Common myeloid progenitor, CD34-positive (primary cell): ENCODE measurements at places on chromosomes 13 and 19.

DNA sequence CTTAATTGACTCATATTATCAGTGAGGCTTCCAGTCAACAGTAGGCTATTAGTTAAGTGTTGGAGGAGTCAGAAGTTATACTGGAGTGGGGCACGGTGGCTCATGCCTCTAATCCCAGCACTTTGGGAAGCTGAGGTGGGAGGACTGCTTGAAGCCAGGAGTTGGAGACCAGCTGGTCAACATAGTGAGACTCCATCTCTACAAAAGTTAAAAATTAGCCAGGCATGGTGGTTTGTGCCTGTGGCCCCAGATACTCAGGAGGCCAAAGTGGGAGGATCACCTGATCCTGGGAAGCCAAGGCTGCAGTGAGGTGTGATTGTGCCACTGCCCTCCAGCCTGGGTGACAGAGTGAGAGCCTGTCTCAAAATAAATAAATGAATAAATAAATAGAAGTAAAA lies 53.2 kb downstream of the COMP start:
- DNase-seq: no peak

DNA sequence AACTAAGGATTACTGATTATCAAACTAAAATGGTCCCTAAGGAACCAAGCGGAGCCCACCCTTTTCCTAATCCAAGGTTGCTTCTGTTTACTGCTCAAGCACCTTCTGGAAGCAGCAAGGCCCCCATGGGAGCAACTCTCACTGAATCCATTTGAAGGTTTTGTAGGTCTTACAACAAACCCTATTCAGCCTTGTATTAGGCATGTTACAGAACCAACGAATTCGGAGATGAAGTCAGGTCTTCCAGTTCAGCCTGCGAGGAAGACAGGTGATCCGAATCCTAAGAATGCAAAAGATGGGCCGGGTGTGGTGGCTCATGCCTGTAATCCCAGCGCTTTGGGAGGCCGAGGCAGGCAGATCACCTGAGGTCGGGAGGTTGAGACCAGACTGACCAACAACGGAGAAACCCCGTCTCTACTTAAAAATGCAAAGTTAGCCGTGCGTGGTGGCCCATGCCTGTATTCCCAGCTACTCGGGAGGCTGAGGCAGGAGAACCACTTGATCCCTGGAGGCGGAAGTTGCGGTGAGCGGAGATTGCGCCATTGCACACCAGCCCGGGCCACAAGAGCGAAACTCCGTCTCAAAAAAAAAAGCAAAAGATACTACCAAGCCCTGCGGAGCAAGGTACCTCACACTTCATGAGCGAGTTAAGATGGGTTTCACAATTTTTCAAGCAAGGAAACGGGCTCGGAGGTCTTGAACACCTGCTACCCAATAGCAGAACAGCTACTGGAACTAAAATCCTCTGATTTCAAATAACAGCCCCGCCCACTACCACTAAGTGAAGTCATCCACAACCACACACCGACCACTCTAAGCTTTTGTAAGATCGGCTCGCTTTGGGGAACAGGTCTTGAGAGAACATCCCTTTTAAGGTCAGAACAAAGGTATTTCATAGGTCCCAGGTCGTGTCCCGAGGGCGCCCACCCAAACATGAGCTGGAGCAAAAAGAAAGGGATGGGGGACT lies 609 bp downstream of the ZAR1L start:
- peak; percentile 94 for DNase-seq

- DNase-seq: peak; percentile 67
These were observed 1.0 kb downstream of the PDX1 start for GRCh38 chr13:27920677-27921420.

DNA sequence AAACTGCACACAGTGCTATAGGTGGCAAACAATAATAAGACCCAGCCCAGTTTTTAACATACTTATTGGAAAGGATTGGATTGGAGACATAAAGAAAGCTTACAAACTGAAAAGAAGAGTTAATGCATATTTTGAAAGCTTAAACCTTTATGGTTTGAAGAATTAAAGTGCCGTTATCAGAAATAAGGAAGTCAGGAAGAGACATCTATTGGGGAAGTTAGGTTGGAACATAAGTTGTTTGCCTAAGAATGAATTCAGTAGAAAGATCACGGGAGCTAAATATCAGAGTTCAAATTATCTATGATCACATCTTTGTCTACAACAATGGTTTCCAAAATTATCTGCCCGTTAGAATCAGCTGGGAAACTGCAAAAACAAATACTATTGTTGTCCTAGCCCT lies 767.9 kb downstream of the PCDH9 start:
- peak; percentile 42 for DNase-seq

DNA sequence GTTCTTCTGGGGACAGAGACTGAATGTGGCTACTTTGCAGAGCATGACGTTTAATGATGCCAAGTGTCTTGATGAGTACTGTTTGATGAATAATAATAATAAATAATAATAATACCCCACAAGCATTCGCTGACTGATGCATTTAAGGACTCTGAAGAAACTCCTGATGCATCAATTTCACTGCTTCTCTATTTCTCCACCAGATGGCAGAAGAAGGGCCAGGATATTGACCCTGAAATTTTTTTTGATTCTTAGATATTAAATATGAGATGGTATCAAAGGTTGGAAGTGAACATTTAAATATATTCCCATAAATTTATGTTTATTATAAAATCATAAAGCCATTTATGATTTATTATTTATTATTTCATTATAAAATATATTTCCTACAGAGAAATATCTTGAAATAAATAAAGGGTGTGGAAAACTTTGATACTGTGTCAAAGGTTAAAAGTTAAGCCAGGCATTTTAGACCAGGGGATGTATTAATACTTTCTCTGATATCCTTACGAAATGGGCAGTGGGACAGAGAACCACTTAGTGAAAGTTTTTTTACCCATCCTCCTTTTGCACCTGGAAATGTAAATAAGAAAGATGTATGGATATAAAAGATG lies 170.9 kb downstream of the LACC1 start:
- peak; percentile 66 for DNase-seq

GRCh38 chr19:29807870-29808405 lies 3.9 kb upstream of the CCNE1 start:
- no peak for DNase-seq

GRCh38 chr13:97743938-97744337 lies 209.5 kb upstream of the IPO5 start:
- no peak for DNase-seq

DNA sequence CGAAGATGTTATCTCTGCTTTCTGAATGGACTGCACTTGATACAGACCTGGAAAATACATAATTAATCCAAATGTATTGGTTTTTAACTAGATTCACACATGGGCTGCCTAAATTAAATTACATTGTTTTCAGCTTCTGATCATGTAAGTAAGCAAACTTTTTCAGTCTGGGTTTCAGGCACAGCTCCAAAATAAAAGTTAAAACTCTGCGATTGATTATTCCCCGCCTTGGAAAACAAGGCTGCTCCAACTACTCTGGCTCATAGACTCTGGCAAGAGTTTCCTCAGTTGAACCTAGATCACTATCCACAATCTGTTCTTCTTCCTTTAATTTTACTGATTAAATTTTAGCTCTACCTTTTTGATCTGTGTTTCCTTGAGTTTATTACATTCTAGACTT lies 526.0 kb upstream of the SPRY2 start:
- DNase-seq: no peak

DNA sequence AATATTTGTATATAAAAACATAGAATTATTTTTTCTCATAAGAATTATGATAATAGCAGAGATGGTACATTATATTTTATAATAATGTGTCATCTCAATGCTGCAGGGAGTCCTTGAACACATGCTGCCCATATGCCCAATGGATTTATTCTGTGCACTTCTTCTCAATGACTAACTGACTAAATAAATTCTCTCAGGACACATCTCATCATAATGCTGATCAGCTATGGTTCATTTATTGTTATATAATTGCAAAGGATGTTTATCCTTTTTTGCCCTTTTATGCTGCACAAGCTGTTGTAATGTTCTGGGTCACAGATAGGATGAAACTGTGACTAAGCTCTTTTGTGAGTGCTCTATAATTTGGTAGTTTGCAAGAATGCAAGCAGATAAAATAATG lies 1273.3 kb upstream of the ATXN8OS start:
- DNase-seq: no peak

GRCh38 chr13:73061473-73061872 lies 2.7 kb downstream of the KLF5 start:
- peak; percentile 21 for DNase-seq

- no peak for DNase-seq
These were observed 1289.2 kb upstream of the PCDH20 start for GRCh38 chr13:62704875-62705274.

DNA sequence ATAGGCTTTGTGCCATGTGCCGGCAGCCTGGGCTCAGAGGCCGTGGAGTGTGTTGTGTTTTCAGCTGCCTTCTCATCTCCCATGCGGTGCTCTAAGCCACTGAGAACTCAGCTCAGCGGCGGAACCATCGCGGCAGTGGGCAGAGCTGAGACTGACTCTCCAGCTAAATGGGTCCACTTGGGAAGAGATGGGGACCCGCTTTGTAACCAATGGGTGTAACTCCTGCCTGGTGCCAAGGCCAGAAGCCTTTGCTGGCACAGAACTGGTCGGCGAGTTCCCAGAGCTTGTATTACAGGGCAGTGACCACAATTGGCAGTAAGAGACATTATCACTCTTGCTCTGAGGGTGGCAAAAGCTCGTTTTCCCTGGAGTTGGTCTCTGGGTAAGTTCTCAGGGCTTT lies 183.0 kb downstream of the STK24 start:
- DNase-seq: no peak
